ENCODE measurements at places on chromosomes 5 and 9. TPM values are rescaled to one million over a fixed set of nuclear protein-coding genes. Genes with fewer than 3 reads are reported as not detected.

NDUFS6 gene
- total RNA-seq = 57.5 TPM

PROP1 gene
- total RNA-seq = not detected

EGFLAM gene
- total RNA-seq = 2.1 TPM

PAEP gene
- total RNA-seq = not detected

MEGF10 gene
- total RNA-seq = 0.92 TPM

INPP5E gene
- total RNA-seq = 7.6 TPM

DAB2 gene
- total RNA-seq = 13.4 TPM

SLC24A2 gene
- 0.12 TPM for total RNA-seq

NUTM2G gene
- total RNA-seq = not detected

DMAC1 gene
- 10.4 TPM for total RNA-seq

IGIP gene
- total RNA-seq = 7.1 TPM

TAF11L10 gene
- total RNA-seq = not detected

XPA gene
- 7.2 TPM for total RNA-seq

SOX30 gene
- not detected for total RNA-seq

SEMA6A gene
- 9.1 TPM for total RNA-seq

IL11RA gene
- 17.0 TPM for total RNA-seq

DNA sequence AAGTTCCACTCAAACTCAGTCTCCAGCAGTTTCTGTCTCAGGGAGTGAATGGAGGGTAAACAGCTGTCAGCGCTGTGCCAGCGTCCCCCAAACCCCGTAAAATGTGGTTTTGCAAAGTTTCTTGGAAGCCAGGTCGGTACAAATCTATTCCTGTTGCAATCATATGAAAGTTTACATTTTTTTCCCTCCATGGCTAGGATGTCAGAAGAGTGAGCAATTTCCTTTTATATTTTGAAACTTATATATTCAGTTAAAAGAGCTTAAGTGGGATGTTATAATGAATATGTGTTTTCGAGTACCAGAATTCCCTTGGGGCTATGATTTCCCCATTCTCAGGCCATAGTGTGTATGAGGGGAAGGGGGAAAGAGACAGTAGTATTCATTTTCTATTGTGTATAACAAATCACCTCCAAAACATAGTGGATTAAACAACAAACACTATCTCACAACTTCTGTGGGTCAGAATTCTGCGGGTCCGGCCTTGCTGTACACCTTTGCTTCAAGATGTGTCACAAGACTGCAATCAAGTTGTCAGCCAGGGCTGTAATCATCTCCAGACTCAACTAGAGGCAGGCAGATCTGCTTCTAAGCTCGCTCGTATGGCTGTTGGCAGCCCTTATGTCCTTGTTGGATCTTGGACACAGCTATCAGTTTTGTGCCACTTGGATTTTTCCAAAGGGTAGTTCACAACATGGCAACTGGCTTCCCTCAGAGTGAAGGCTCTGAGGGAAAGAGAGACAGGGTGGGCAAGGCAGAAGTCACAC lies 107.4 kb downstream of the SNX18 start:
- no peak for DNase-seq

DNA sequence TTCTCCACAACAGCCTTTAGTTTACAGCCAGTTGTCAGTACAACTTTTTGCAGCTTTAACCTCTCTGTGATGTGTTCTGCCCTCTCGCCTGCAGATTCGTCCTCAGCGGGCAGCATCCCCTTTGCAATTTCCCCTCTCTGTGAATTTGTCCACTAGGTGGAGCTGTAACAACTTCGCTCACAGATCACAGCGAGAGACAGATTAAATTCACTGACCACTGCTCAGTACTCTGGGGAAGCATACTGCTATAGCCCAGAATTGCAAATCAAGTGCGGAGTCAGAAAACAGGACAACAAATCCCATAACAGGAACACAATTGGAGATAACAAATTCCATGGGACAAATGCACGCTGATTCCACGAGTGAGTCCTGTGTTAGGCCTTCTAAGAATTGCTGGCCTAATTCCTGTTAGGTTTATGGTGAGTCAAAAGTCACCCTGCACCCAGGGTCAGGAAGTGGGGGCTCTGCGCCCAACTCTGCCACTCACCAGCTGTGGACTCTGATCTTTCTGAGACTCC lies 2124.9 kb downstream of the MAT2B start:
- DNase-seq = peak; percentile 30

DNA sequence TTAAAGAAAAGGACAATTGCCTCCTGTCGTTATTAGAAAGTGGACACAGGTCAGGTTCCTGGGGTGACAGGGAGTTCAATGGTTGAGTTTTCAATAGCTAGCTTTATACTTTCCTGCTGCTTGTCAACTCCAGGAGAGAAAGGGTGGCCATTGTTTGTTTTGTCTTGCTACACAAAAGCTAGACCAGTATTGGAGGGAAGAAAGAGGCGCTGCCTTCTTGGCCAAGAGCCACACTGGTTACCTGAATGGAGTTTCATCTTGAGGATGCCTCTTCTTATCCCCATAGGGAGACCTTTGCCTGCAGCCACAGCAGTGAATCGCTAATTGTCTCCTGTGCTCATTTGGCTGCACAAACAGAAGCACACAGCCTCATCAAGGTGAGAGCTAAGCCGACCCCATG lies 279.4 kb upstream of the GRIA1 start:
- no peak for DNase-seq

GRCh38 chr5:124742983-124743601 lies 3.3 kb downstream of the ZNF608 start:
- no peak for DNase-seq

DNA sequence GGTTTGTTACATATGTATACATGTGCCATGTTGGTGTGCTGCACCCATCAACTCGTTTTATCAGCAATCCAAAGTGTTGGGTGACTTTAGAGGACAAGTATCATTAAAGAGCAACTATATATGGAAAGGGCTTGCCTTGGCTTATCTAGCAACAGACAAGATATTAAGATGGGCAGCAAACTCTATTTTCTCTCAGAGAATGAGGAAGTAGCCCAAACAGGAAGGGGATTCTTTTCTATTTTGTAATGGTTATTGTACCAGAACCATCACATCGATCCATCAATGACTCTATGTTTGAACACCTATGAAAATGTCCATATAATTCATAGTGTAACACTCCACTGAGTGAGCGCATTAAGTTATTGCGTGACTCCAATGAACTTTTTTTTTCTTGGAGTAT lies 260.1 kb upstream of the SLC24A2 start:
- no peak for DNase-seq

DNA sequence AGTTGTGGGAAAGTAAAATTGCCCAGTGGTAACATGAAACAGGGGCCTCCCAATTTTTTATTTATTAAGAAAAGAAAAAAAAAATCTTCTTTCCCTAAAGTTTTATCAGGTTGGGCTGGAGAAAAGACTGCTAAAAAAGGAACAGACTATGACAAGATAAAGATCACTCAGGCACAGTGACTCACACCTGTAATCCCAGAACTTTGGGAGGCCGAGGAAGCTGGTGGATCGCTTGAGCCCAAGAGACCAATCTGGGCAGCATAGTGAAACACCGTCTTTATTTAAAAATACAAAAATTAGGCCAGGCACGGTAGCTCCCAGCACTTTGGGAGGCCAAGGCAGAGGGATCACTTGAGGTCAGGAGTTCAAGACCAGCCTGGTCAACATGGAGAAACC lies 312.5 kb downstream of the CETN3 start:
- no peak for DNase-seq

GRCh38 chr9:116991051-116991450 lies 303.9 kb downstream of the TRIM32 start:
- no peak for DNase-seq

DNA sequence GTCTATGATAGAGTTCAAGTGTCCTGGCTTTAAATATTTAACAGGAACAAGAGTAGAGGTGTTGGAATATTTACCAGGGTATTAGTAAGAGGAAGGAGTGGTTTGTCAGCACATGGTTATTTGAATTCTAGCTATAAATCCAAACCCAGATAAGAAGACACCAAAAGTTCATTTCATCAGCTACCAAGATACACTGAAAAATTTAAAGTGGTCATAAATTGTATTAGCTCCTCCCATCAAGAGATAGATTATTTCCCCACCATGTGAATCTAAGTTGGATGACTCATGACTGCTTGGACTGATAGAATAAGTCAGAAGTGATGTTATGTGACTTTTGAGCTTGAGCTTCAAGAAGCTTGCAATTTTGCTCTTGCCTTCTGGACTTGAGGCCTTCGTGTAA lies 72.1 kb upstream of the GRAMD2B start:
- no peak for DNase-seq

GRCh38 chr9:78871452-78872331 lies 574.8 kb downstream of the PSAT1 start:
- no peak for DNase-seq

DNA sequence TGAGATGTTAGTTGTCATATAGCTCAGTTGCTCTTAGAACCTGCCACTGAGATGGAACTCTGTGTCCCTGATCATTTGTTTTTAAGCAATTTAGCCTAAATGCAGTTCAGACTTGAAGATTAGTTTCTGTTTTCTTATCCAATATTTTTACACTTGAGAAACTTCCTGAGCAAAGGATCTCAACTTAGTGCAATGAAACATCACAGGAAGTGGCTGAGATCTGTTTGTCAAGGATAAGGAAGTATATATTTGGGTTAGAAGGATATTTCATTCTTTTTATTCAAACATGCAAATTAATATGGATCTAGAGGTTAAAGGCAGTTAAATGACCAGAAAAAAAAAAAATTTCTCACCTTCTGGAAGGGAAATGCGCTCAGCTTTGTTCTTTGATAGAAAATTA lies 19.7 kb upstream of the F2R start:
- DNase-seq = no peak

DNA sequence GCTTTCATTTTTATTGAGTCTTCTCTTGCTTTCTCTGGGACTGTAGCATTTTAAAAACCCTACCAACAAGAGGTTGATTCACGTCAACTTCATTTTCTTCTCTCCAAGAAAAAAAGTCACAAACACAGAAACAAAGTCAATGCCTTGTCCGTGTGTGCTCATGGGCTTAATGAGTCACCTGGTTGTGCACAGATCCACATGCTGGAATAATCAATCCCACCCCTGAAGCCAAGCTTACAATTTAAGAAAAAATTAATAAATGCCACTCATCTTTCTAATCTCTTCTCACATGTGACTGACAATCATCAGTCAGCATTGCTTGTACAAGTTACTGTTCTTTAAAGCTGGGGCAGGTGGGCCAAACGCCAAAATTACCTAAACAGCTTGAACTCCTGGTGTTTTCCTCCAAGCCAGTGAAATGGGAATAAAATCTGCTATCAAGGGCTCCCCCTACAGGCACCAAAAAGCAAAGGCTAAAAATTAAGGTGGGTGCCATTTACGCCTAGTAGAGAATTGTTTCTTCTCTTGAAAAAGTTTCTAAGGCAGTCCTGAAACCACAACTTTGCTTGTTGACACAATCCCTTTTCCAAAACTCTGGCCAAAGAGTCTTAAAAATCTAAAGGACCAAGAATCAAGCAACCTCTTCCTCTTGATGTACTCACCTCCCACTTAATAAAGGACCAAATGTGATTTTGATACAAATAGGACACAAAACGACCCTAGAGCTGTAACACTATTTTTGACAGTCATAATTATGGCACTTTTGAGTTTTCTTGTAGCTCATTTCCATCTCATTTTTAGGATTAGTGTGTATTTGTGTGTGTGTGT lies 21.3 kb downstream of the TRMO start:
- no peak for DNase-seq

GRCh38 chr9:137029058-137029936 lies 1.3 kb upstream of the ABCA2 start:
- peak; percentile 81 for DNase-seq

DNA sequence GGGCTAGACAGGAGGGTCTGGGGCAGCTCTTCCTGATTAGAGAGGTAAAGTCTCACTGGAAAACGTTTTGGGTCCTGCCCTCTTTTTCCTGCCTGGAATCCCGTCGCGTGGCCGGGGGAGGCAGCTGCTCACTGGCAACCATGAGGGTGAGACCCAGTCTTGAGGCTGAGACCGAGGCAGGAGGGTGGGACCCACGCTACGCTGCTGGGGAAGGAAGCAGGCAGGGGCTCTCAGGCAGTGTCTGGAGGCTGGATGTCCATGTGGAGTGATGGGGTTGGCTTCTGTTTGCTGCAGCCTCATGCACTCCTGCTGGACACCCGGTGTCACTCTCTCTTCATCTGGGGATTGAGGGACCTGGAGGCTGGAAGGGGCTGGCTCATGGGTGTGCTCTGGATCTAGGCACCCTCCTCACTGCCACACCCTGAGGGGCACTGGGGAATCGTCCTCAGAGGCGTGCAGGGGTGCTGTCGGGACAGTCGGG lies 11.3 kb upstream of the SLC2A6 start:
- DNase-seq = no peak

- no peak for DNase-seq
Measured at GRCh38 chr9:86801246-86801645, 146.1 kb downstream of the GAS1 start.

DNA sequence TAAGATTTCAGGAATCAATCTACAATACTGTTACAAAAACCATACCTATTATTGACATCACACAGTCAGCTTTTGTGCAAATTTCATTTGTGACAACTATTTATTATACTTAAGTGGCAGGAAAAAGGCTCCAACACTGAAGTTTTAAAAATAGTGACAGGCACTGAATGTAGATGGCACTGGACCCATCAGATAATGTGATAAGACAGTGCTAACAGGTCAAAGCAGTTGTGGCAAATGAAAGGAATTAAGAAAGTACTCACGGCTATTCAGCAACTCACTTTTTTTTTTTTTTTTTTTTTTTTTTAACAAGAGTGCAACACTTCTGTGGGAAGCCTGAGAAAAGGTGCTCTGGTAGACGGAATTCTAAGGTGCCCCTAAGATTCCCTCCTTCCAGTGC lies 115.0 kb upstream of the MEF2C start:
- DNase-seq = no peak

GRCh38 chr9:16001856-16002255 lies 449.0 kb downstream of the CCDC171 start:
- DNase-seq = no peak

DNA sequence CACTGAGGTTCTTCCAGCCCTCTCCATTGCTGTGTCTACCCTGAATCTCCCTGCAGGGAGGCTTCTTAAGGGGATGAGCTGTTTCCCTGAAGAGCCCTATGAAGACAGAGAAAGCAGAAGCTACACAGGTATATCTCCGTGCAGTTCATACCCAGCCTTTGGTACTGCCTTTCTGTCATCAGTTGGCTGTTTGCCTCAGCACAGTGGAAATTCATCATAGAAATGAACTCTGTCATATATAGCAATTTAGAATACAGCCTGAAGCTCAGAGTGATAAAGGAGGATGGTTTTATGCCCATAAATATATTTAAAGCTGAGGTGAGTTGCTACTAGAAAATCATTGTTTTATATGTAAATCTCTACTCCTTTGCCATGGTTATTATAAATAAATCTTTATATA lies 42.6 kb upstream of the KCNN2 start:
- no peak for DNase-seq

GRCh38 chr5:171421331-171422262 lies 2.1 kb downstream of the FGF18 start:
- DNase-seq = no peak

DNA sequence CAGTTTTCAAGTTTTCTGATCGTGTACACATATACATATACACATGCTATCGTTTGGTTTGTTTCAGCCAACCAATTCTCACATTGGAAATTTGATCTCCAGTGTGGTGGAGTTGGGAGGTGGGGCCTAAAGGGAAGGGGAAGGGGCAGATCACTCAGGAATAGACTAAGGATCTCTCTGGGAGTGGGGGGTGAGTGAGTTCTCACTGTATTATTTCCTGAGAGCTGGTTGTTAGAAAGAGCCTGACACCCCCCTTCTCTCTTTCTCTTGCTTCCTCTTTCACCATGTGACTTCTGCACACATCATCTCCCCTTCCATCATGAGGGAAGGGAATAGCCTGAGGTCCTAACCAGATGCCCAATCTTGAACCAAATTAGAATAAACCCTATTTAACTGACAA lies 551.7 kb downstream of the MAT2B start:
- no peak for DNase-seq

- no peak for DNase-seq
Measured at GRCh38 chr5:132485641-132486317, 4.8 kb downstream of the IRF1 start.

GRCh38 chr9:20726144-20726543 lies 42.1 kb downstream of the FOCAD start:
- DNase-seq = no peak
